ENCODE measurements at places on chromosomes 11 and 22. TPM values are rescaled to one million over a fixed set of nuclear protein-coding genes. Genes with fewer than 3 reads are reported as not detected.

The DGCR6 gene
- 1.7 TPM for total RNA-seq

The TMEM132A gene
- total RNA-seq: 19.1 TPM

The INS gene
- total RNA-seq: not detected

The NUDT8 gene
- 11.9 TPM for total RNA-seq

The PARVG gene
- 20.9 TPM for total RNA-seq

The HEPACAM gene
- not detected for total RNA-seq

The IFT27 gene
- total RNA-seq: 33.1 TPM

The FIBIN gene
- total RNA-seq: 85.4 TPM

The CSNK1E gene
- 101 TPM for total RNA-seq

The TCIRG1 gene
- 97.1 TPM for total RNA-seq

The C22orf42 gene
- not detected for total RNA-seq

The CHRDL2 gene
- total RNA-seq: 2.0 TPM

The IL17REL gene
- 0.16 TPM for total RNA-seq

The BRSK2 gene
- total RNA-seq: 1.2 TPM

The ZP1 gene
- total RNA-seq: not detected

The SLC35E4 gene
- total RNA-seq: 3.2 TPM

The ACRV1 gene
- total RNA-seq: not detected

The DLG2 gene
- total RNA-seq: 7.2 TPM

The RIN1 gene
- total RNA-seq: 9.2 TPM

The PKDREJ gene
- total RNA-seq: 0.06 TPM

The ADAMTS8 gene
- total RNA-seq: 1.2 TPM

The ART1 gene
- 0.31 TPM for total RNA-seq

The OR52I2 gene
- total RNA-seq: not detected

The C22orf31 gene
- not detected for total RNA-seq

The OR5A1 gene
- total RNA-seq: not detected
